Small intestine (tissue), 16 donors: ENCODE measurements at places on chromosomes 11 and 22. TPM values are rescaled to one million over a fixed set of nuclear protein-coding genes. Genes with fewer than 3 reads are reported as not detected.

Gene FTH1
- 10,000 TPM for polyA plus RNA-seq

Gene FJX1
- 1.3 TPM for polyA plus RNA-seq

Gene HEPHL1
- polyA plus RNA-seq: not detected

Gene OR52I2
- polyA plus RNA-seq: 0.04 TPM

Gene OR2AG1
- not detected for polyA plus RNA-seq

Gene PKNOX2
- polyA plus RNA-seq: 2.5 TPM
